Activated T-helper 1 cell treated with anti-CD3 and anti-CD28 coated beads, Interleukin-12 subunit alpha, Interleukin-12 subunit beta, Interleukin-2, Interleukin-4 antibody, amounts not matched to agents 30 ng/mL and 10 ng/mL and 1 ng/mL, durations not matched to agents 14 hours and 24 hours and 36 hours (primary cell): ENCODE measurements at places on chromosomes 6 and 20.

GRCh38 chr6:140857739-140858380 lies 1274.9 kb upstream of the GJE1 start:
- DNase-seq = no peak

DNA sequence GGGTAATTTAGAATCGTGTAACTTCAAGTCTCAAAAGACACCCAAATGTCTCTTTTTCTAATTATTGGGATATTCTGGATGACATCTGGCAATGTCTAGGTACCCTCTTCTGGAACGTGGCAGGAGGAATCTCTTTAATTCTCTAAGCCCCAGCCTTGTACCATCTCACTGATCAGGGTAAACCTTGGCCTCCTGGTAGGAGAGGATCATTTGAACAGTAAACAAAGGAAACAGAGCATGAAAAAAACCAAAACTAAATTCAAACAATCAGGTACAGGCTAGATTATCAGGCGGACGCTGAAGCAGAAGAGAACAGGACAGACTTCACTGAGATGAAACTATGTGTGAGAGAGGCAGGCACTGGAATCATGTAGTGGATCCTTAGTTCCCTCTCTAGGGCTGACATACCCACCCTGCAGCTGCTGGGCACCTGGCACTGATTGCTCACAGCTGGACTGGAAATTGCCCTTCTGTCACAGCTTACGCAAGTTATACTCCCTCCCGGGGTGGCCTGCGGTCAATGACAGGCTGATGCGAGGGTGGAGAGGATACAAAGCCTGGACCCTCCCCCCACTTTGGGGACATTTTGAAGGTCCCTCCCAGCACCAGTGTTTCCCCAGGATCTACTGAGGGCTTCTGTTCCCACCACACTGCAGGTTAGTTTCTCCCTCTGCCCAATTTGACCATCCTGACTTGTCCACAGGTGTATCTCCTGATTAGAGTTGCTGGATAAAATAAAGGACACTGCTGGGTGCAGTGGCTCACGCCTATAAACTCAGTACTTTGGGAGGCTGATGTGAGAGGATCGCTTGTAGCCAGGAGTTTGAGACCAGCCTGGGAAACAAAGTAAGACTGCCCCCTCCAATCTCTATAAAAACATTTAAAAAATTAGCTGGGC lies 20.6 kb upstream of the ZBTB24 start:
- no peak for DNase-seq

GRCh38 chr6:346386-347030 lies 45.0 kb upstream of the IRF4 start:
- DNase-seq = no peak

GRCh38 chr6:162913206-162913605 lies 185.4 kb downstream of the PACRG start:
- no peak for DNase-seq

GRCh38 chr6:111354758-111355555 lies 128.1 kb downstream of the REV3L start:
- no peak for DNase-seq

DNA sequence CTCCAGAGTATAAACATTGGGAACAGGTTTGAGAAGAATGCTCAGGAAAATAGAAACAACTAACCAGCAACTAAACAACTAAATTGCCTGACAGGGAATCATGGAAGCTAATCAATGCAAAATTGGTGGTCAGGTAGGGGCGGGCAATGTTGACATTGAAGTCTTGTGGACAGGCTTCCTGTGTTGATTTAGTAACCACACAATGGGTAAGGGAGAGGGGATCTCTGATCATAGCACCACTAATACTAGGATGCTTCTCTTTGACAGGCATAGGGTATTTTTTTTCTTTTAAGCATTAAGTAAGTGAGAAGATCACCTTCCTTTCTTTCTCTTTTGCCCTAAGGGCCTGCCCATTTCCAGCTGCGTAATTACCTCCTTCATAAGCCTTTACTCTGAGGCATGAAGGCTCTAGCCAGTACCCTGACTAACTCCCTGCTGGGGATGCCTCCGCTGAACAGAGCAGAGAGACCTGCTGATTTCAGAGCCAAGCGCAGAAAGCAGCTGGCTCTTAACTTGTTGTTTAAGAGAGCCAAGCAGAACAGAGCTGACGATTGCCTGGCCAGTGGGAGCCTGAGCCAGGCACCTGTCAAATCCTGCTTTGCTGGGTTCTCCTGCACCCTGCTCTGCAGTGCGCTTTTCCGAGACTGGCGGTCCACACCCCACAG lies 118.7 kb downstream of the BMP2 start:
- no peak for DNase-seq

GRCh38 chr6:91718198-91718597 lies 1131.3 kb upstream of the MAP3K7 start:
- DNase-seq = no peak

GRCh38 chr6:142940487-142940886 lies 4.5 kb downstream of the HIVEP2 start:
- DNase-seq = no peak

DNA sequence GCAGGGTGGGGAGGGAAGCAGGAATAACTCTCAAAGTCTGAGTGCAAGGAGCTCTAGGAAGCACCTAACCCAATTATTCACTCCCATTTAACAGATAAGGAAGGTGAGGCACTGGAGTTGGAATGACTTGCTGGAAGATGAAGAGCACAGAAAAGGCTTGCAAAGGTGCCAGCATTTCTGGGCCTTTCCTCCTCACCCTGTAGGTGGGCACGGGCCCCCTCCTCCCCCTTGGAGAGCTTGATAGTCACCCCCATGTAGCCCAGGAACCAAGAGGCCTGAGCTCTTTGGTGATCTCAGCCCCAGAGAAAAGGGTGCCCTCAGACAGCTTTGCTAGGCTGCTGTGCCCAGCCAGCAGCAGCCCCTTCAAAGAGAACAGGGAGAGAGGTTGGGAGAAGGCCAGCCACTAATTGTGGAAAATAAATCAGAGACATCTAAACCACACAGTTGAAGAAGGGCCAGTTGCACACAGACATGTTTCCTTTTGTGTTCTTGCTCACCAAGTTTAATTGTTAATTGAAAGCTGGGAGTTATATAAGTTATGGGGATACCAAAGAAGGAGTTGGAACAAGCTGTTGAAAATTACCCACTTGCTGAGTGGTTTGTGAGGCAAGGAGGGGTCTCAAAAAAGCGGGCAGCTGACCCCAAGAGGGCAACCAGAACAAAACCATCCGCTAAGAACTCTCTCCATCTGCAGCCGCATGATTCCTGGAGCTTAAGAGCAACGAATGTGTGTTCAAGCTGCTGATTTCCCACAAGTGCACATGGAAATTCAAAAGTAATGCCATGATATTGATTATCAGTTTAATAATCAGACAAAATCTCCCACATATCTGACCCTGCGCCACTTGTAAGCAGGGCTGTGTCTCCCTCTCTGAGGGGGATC lies 77.0 kb downstream of the MRPL14 start:
- DNase-seq = no peak
